ENCODE measurements at places on chromosomes 6 and 20.

GRCh38 chr20:10788877-10789276 lies 115.1 kb upstream of the JAG1 start:
- no peak for DNase-seq

DNA sequence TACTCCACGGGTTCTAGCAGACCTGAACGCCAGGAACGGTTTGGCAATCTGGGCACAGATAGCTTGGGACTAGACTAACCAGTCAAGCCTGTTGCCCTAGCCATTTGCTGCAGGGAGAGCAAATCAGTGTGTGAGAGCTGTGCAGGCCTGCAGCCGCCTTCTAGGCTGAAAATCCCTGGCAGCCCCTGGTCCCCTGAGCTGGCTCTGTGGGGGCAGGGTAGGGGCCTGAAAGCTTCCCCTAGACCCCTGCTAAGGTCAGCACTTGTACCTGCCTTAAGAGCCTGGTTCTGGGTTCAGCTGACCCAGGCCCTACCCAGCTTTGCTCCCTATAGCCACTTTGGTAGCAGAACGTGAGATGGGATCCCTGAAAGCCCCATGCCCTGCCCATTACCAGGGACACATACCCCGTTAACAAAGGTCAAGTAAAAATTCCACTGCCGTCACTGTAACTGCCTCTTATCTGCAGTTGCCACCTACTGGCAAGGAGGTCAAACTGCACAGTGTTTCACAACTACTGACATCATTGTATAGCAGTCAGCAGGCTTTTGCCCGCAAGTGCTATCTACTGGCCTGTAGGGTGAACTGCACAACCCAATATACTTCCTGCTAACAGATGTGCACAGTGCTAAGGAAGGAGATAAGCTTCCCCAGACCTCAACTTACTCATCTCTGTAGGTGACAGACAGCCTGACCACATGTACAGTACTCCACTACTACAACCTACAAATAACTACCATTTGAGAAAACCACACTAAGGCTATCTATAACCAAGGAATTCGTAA lies 95.1 kb upstream of the OLIG3 start:
- no peak for DNase-seq

- DNase-seq: no peak
Observed at GRCh38 chr20:5797843-5798462, 47.8 kb downstream of the SHLD1 start.

DNA sequence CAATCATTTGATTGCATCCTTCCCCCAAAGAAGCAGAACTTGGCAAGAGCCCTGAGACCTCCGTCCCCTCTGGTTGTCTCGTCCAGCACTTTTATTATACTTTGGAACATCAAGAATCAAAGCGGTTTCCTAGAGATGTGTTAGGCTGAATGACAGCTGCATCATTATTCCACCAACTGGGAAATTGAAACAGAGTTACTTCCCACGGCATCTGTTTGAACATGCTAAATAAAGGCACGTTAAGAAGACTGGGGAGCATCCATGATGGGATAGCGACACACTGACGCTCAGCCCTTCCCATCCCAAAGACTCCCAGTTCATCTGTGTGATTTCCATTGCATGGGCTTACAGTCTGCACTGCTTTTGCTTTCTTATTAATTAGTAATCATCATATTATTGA lies 147.8 kb downstream of the TBC1D7 start:
- DNase-seq: no peak

DNA sequence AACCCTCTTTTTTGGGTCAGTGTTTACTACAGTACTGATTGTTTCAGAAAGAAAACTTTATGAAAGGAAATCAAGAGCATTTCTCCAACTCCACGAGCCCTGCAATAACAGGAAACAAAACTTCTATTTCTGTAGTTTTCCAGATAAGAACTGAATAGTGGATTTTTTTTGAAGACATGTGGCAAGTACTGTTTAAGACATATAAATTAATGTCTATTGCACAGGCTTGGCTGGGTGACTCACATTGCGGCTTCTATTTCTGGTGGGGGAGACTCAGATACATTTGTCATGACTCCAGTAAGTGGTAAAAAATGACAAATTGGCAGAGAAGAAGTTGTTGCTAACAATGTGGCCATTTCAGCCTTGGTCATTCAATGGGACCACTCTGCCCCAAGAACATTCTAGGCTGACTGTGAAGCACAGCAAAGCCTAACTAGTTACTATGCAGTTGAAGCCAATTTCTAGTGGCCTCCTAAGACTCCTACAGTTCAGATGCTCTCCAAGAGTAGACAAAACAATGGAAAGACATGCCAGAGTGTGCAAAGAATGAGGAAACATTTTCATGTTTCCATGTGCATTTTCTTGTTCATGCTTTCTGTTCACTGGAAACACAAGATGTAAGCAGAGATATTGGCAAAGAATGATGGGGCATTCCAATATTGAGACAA lies 200.9 kb downstream of the EDN1 start:
- DNase-seq: no peak

DNA sequence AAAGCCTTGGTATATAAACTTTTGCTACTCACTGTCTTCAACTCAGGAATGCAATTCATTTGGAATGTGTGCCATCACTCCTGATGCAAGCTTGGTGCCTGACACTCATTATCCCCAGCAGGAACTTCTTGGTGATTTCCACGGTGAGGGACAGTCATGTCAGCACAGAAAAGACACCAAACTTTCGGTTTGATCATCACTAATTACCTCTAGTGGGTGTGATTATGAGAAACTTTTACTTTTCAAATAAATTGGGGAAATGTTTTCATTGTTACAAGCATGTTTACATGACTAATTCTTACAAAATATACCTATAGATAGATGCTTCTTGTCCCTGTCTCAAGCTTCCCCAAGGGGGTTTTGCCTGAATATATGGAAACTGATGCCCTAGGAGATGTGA lies 40.9 kb downstream of the RPP40 start:
- no peak for DNase-seq

GRCh38 chr6:33278392-33278741 lies 1.4 kb downstream of the B3GALT4 start:
- DNase-seq: no peak

GRCh38 chr20:1450926-1451491 lies 15.6 kb downstream of the NSFL1C start:
- no peak for DNase-seq

DNA sequence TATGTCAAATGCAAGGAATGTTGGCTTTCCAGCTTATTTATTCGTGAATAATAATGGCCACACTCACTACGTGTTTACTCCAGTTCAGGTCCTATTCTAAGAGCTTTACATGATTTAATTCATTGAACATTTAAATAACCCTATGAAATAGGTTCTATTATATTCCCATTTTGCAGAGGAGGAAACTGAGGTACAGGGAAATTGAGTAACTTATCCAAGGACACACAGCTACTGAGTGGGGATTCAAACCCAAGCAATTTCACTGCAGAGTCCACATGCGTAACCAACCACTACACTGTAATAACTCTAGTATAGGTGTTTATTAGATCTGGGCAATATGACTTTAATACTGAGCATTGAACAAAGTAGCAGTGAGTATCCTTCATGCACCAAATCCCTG lies 12.3 kb upstream of the SLC13A3 start:
- no peak for DNase-seq

DNA sequence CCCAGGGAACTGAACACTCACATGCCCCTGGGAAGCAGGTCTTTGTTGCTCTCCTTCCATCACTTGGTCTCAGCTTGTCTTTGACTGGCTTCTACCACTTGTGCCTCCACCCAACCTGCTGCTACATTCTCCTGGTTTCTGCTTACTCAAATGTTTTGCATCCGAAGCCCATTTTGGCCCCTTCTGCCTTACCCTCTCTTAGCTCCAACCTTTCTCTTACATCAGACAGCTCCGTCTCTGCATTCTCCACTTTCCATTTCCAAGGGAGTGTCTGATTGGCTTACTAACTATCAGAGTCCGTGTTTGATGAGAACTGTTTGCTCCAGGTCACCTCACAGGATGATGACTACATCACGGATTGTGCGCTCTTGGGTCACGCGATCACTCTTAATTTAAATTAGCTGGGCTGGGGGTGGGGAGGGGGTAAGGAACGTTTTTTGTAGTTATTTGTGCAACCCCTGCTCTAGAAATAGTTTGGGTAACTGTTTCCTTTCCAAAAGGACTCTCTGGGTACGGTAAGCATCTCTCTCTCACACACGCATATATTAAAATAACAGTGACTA lies 844 bp upstream of the ABRACL start:
- no peak for DNase-seq

All from substantia nigra (tissue), 51 donors.